ENCODE measurements at places on chromosomes 4 and X.

GRCh38 chr4:67714955-67715354 lies 14.0 kb upstream of the UBA6 start:
- no peaks in the 10 kb centered on the region for H3K27me3 ChIP-seq
- no peak overlapping the region for H3K4me3 ChIP-seq
- H3K4me1 ChIP-seq: peaks cover 21% of the 10 kb centered on the region
- no peak for DNase-seq
- no peaks in the 10 kb centered on the region for H3K36me3 ChIP-seq

DNA sequence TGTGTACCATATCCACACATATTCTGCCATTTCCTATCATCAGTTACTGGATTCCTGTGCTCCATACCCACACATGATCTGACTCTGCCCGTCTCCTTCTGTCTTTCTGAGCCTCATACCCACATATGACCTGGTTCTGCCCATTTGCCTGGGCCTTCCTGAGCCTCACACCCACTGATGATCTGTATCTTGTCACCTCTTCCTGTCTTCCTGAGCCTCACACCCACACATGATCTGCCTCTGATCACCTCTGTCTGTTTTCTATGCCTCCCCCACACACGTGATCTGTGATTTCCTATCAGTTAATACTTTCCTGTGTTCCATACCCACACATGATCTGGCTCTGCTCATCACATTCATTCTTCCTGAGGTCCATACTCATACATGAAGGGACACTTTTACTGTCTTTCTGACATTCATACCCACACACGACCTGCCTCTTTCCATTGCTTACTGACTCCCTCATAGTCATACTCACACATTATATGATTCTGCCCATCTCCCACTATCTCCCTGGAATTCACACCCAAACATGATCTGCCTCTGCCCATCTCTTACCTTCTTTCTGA lies 32.5 kb downstream of the SCML1 start:
- H3K27ac ChIP-seq: no peak overlapping the region
- H3K27me3 ChIP-seq: no peaks in the 10 kb centered on the region
- no peaks in the 10 kb centered on the region for H3K36me3 ChIP-seq
- H3K4me1 ChIP-seq: no peaks in the 10 kb centered on the region
- H3K4me3 ChIP-seq: no peak overlapping the region
- DNase-seq: no peak

- no peaks in the 10 kb centered on the region for H3K36me3 ChIP-seq
- H3K4me3 ChIP-seq: peak overlapping the region; percentile 85
- DNase-seq: peak; percentile 57
- no peaks in the 10 kb centered on the region for H3K27me3 ChIP-seq
- H3K4me1 ChIP-seq: peaks cover 33% of the 10 kb centered on the region
- peak overlapping the region; percentile 93 for H3K27ac ChIP-seq
Measured at GRCh38 chr4:37685823-37686372, 278 bp downstream of the RELL1 start.

GRCh38 chrX:23841847-23842522 lies 59.0 kb downstream of the SAT1 start:
- no peaks in the 10 kb centered on the region for H3K27me3 ChIP-seq
- H3K36me3 ChIP-seq: no peaks in the 10 kb centered on the region
- H3K4me1 ChIP-seq: peaks cover 19% of the 10 kb centered on the region
- no peak for DNase-seq
- no peak overlapping the region for H3K4me3 ChIP-seq

- no peak for DNase-seq
- H3K27ac ChIP-seq: no peak overlapping the region
- H3K36me3 ChIP-seq: no peaks in the 10 kb centered on the region
Measured at GRCh38 chrX:48909703-48910294, 1.6 kb downstream of the SLC35A2 start.

DNA sequence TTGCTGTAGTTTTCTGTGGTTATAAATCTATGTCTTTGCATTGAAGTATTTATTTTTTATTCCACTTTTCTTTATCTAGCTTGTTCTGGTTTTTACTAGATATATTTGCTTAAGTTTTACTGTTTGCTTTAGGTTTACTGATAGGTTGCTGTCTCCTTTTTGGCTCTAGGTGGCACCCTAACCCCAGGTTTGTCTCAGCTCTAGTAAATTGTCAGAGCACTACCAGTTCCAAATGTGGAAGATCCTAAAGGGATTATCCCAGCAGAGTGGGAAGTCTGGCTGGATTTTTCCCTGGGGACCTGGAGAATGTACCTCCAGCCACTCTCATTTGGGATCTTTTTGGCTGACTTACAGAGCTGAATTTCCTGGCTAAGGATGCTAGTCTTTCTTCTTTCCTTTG lies 106.1 kb downstream of the PBDC1 start:
- no peak overlapping the region for H3K4me3 ChIP-seq
- H3K4me1 ChIP-seq: no peaks in the 10 kb centered on the region
- H3K36me3 ChIP-seq: no peaks in the 10 kb centered on the region
- DNase-seq: peak; percentile 27
- H3K27me3 ChIP-seq: no peaks in the 10 kb centered on the region

DNA sequence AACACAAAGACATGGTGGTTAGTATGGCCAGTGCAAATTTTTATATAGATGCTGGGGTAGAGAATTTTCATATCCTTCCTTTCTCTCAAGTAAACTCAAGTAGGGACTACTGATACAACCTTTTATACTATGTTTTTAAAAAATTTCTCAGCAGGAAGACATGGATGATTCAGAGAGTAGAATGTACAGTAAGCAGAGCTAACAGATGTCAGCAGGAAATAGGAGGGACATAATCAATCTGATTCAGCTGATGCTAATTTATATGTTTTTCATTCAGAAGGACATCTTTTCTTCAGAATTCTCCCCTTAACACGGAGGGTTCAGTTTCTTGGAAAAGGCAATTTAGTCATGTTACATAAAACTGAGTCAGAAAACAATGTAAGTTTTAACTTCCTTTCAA lies 95.4 kb downstream of the GRIA2 start:
- H3K27ac ChIP-seq: no peak overlapping the region
- no peaks in the 10 kb centered on the region for H3K36me3 ChIP-seq
- DNase-seq: no peak
- no peaks in the 10 kb centered on the region for H3K27me3 ChIP-seq
- H3K4me1 ChIP-seq: no peaks in the 10 kb centered on the region
- no peak overlapping the region for H3K4me3 ChIP-seq

- no peaks in the 10 kb centered on the region for H3K27me3 ChIP-seq
- no peak for DNase-seq
- no peak overlapping the region for H3K27ac ChIP-seq
- H3K4me3 ChIP-seq: no peak overlapping the region
Measured at GRCh38 chrX:111035991-111036390, 60.0 kb upstream of the PAK3 start.

DNA sequence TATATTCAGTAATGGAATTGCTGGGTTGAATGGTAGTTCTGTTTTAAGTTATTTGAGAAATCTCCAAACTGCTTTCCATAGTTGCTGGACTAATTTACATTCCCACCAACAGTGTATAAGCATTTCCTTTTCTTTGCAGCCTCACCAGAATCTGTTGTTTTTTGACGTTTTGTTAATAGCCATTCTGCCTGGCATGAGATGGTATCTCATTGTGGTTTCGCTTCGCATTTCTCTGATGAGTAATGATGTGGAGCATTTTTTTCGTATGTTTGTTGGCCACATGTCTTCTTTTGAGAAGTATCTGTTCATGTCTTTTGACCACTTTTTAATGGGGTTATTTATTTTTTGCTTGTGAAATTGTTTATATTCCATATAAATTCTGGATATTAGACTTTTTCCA lies 13.6 kb upstream of the MAGED4B start:
- no peaks in the 10 kb centered on the region for H3K27me3 ChIP-seq
- no peaks in the 10 kb centered on the region for H3K36me3 ChIP-seq
- H3K4me1 ChIP-seq: no peaks in the 10 kb centered on the region

DNA sequence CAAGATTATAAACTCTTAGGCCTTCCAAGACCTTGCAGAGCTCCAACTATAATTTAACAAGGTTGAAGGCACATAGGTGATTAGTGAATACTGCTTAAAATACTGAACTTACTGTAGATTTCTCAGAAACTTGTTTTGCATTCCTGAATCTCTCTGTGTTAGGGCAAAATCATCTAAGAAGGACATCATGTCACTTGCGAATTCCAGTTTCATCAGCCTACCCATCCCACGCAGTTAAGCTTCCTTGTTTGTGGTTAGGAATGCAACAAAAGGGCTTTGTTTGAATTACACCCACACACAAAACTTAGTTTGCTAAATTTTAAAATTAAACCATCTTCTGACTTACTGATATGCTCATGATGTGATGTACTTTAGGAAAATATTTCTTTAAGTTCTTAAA lies 174.0 kb downstream of the SOWAHB start:
- peaks cover 15% of the 10 kb centered on the region for H3K4me1 ChIP-seq
- DNase-seq: no peak
- no peak overlapping the region for H3K4me3 ChIP-seq
- no peaks in the 10 kb centered on the region for H3K27me3 ChIP-seq
- H3K27ac ChIP-seq: no peak overlapping the region

- no peaks in the 10 kb centered on the region for H3K4me1 ChIP-seq
- no peak overlapping the region for H3K27ac ChIP-seq
- DNase-seq: no peak
- H3K27me3 ChIP-seq: no peaks in the 10 kb centered on the region
- no peak overlapping the region for H3K4me3 ChIP-seq
Measured at GRCh38 chrX:100883654-100884053, 9.5 kb upstream of the NOX1 start.

DNA sequence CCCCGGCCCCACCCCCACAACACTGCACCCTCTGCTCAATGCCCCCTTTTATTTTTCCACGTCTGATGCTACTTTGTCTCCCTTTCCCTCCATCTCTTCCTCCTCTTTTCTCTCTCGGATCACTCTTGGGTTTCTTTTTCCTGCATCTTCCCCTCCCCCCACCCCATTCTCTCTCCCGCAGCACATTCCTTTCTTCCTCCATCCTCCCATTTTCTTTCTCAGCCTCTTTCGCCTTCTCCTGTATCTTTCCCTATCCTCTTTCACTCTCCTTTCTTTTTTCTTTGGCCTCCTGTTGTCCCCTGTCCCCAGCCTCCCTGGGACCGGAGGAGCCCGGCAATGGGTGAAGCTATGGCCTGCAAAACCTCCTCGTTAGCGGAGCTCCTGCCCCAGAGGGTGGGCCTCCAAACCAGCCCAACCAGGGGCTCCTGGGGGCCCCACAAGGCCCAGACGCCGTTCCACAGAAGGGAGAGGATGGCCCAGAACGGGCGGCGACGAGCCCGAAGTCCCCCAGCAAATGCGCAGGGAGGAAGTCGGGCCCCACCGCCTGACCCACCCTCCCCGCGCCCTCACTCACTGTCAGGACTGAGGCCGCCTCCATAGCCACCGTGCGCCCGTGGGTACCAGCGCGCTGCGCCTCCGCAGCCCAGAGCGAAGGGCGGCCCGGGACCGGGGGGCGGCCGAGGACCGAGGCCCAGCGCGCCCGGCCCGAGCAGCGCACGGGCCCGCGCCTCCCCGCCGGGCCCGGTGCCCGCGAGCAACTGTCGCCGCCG lies 807 bp downstream of the HMX1 start:
- H3K27ac ChIP-seq: no peak overlapping the region
- peaks cover 13% of the 10 kb centered on the region for H3K27me3 ChIP-seq
- H3K36me3 ChIP-seq: no peaks in the 10 kb centered on the region

- no peaks in the 10 kb centered on the region for H3K36me3 ChIP-seq
- H3K4me1 ChIP-seq: no peaks in the 10 kb centered on the region
- no peaks in the 10 kb centered on the region for H3K27me3 ChIP-seq
- no peak overlapping the region for H3K4me3 ChIP-seq
- H3K27ac ChIP-seq: no peak overlapping the region
Measured at GRCh38 chr4:13892739-13893105, 265.2 kb upstream of the BOD1L1 start.

DNA sequence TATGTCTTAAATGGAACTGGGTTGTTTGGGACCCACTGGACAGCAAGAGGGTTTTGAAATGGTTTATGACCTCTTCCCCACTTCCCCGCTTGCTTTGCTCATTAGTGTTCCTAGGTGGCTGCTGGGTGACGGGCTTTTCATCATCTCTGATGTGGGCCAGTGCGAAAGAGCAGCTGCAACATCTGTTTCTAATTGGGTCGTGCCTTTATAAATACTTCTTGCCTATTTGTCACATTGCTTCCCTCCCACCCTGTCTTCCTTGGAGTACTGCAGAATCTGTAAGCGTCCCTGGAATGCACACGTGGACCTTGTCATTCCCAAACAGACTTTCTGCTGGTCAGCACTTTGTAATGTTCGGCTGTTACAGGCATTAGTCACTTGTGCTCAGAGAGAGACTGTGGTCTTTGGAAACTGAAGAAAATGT lies 35.2 kb downstream of the SEPTIN11 start:
- H3K36me3 ChIP-seq: no peaks in the 10 kb centered on the region
- H3K27me3 ChIP-seq: no peaks in the 10 kb centered on the region
- H3K4me1 ChIP-seq: peaks cover 43% of the 10 kb centered on the region
- peak overlapping the region; percentile 74 for H3K27ac ChIP-seq
- peak; percentile 71 for DNase-seq

GRCh38 chr4:41012293-41012692 lies 202.0 kb downstream of the APBB2 start:
- H3K36me3 ChIP-seq: no peaks in the 10 kb centered on the region
- H3K27me3 ChIP-seq: no peaks in the 10 kb centered on the region

DNA sequence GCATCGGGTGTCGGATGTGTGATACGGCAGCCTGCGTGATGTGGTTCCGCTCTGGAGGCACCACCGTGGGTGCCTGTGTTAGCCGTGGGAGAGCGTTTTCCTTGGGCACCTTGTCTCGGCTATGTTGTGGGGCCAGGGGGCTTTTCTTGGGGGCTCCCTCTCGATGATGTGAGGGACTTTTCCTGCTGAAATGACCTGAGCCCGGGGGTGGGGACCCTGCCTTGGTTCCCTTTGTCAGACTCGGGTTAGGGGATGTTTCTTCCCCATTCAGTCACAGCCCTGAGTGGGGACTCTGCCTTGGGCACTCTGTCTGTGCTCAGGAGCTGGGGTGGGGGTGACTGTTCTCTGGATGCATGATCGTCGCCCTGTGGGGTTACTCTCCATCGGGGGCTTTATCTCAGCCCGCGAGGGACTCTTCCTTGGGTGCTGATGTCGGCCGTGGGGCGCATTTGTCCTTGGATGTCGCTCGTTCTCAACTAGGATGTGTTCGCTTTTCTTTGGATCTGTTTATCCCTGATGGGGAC lies 26.7 kb downstream of the CT45A3 start:
- H3K27ac ChIP-seq: no peak overlapping the region
- H3K27me3 ChIP-seq: no peaks in the 10 kb centered on the region
- no peaks in the 10 kb centered on the region for H3K36me3 ChIP-seq

- peaks cover 3% of the 10 kb centered on the region for H3K27me3 ChIP-seq
- no peak overlapping the region for H3K27ac ChIP-seq
- no peaks in the 10 kb centered on the region for H3K4me1 ChIP-seq
- no peaks in the 10 kb centered on the region for H3K36me3 ChIP-seq
Measured at GRCh38 chrX:17968367-17968766, 107.3 kb upstream of the RAI2 start.

- no peak overlapping the region for H3K27ac ChIP-seq
- DNase-seq: no peak
- H3K4me3 ChIP-seq: no peak overlapping the region
- H3K36me3 ChIP-seq: peaks cover 8% of the 10 kb centered on the region
- no peaks in the 10 kb centered on the region for H3K27me3 ChIP-seq
Measured at GRCh38 chr4:102627831-102628523, 126.8 kb downstream of the NFKB1 start.

GRCh38 chr4:52595001-52595400 lies 64.1 kb downstream of the USP46 start:
- DNase-seq: no peak
- H3K4me1 ChIP-seq: no peaks in the 10 kb centered on the region
- H3K27ac ChIP-seq: no peak overlapping the region
- H3K27me3 ChIP-seq: no peaks in the 10 kb centered on the region
